ENCODE measurements at places on chromosomes 12 and 14.

GRCh38 chr14:92373336-92373735 is 50.4 kb downstream of the SLC24A4 start:
- no peak for DNase-seq

DNA sequence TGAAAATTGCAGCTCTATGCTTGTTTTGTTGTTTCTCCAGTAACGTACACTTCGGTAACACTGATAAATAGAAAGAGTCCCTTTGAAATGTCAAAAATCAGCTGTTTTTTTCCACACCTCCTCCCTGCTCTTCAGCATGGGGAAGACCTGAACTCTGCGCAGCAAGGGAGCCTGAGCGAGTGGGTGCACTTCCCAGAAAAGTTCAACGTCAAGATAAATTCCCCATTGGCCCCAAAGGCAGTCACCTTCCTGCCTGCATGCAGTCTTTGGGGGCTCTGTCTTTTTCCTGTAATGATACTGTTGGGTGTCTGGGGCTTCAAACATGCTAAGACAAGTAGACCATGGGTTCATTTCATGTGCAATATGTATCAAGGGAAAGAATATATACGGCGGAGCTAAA is 8.8 kb upstream of the FOXG1 start:
- no peak for DNase-seq

GRCh38 chr12:4114986-4115385 is 158.6 kb upstream of the CCND2 start:
- no peak for DNase-seq

GRCh38 chr12:48422060-48422459 is 50.3 kb upstream of the ANP32D start:
- peak; percentile 67 for DNase-seq

GRCh38 chr12:110688446-110689280 is at the start of gene HVCN1:
Gene HVCN1 (minus strand): TSS chr12:110689115. CDS start chr12:110683245, 5,870 bp downstream.
- DNase-seq, result no peak

- DNase-seq, result no peak
Observed at GRCh38 chr14:90424075-90424474, 27.2 kb downstream of the CALM1 start.

DNA sequence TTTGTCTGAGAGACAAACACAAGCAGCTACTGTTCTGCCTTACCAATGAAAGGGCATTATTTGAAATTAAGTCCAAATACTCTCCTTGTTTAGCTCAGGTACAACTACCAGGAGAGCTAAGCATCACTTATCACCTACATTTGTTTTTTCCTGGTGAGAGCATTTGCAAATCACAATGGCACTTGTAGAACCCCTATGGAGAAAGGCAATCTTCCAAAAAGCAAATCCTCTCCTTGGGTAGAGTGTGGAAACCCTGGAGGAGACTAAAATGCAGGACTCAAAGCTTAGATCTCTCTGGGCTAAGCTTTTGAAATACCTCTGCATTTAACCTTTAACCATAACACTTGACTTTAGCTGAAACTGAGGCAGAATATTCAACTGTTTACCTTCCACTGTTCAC is 20.8 kb downstream of the GTSF1 start:
- no peak for DNase-seq

DNA sequence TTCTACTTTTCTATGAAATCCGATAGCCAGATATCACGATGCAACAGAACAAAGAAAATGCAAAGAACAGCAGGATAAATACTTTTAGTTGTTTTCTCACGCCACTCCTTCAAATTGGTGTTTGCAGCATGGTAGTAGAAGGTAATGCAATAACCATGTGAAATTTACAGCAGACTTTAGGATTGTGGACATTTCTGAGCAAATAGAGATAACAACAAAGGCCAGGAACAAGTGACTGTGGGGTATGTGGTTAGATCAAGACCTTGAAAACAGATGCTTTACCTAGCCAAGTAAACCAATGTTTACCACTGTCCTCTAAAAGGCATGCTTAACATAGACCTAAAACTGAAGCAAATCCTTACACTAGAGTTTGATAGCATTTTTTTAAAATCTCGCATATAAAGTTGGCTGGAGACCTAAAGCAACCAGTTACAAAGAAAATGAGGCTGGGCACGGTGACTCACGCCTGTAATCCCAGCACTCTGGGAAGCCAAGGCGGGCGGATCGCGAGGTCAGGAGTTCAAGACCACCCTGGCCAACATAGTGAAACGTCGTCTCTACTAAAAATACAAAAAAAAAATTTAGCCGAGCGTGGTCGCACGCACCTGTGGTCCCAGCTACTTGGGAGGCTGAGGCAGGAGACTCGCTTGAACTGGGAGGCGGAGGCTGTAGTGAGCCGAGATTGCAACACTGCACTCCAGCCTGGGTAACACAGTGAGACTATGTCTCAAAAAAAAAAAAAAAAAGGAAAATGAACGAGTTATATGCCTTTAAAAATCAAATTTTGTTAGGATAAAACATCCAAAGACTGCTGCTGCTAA is 123.2 kb upstream of the FOXN3 start:
- DNase-seq, result no peak

GRCh38 chr14:32102152-32102787 is 25.2 kb downstream of the ARHGAP5 start:
- DNase-seq, result no peak

DNA sequence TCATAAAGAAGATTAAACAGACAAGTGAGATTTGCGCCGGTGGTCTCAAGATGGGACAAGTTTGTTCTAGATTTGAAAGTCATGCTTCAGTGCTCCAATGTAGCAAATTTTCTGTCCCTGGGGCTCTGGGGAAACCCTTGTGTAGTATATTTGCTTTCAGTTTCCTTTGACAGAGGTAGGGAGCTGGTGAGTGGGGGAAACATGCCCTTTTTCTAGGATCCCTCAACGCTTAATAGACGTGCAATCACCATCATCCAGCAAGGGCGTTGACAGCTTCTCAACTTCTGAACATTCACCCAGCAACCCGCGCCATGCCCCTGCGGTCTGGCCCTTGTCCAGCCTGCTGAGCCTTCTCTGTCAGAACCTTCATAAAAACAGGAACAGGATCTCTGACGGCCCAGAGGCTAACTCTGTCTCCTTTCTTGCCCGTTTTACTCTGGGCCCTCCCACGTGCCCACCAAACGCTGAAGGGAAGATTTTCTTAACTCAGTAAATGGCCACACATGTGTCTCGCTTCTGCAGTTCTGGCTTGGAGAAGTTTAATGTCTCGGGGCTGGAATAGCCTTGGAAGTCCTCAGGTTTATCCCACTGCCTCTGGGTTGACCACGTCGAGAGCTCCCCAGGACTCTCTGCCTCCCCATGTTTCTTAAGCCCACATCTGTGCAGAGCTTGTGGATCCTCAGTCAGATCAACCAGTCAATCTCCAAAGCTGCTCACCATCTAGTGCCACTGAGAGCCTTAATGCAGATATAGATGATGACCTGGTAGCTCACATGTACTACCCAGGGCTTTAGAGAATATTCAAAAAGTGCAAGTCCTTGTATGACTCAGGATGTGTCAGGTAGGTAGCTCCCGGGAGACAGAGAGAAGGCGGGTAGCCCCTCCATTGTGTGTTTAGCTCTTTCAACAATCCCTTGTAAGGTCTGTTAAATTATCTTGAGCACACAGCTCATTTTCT is 58.1 kb upstream of the CCND2 start:
- no peak for DNase-seq

GRCh38 chr14:55446127-55446736 is 5.8 kb upstream of the TBPL2 start:
- peak; percentile 52 for DNase-seq

GRCh38 chr12:76569685-76570604 is 10.4 kb upstream of the OSBPL8 start:
- no peak for DNase-seq

- DNase-seq, result no peak
Observed at GRCh38 chr12:49347311-49348193, 864 bp downstream of the DNAJC22 start.

- DNase-seq, result no peak
Observed at GRCh38 chr12:51692016-51692415, 101.0 kb downstream of the SCN8A start.

GRCh38 chr12:57110104-57111030 is 795 bp downstream of the STAT6 start:
- no peak for DNase-seq

GRCh38 chr12:46839964-46840363 is 14.2 kb upstream of the SLC38A4 start:
- no peak for DNase-seq

GRCh38 chr12:115451780-115452736 is 768.1 kb upstream of the TBX3 start:
- no peak for DNase-seq

DNA sequence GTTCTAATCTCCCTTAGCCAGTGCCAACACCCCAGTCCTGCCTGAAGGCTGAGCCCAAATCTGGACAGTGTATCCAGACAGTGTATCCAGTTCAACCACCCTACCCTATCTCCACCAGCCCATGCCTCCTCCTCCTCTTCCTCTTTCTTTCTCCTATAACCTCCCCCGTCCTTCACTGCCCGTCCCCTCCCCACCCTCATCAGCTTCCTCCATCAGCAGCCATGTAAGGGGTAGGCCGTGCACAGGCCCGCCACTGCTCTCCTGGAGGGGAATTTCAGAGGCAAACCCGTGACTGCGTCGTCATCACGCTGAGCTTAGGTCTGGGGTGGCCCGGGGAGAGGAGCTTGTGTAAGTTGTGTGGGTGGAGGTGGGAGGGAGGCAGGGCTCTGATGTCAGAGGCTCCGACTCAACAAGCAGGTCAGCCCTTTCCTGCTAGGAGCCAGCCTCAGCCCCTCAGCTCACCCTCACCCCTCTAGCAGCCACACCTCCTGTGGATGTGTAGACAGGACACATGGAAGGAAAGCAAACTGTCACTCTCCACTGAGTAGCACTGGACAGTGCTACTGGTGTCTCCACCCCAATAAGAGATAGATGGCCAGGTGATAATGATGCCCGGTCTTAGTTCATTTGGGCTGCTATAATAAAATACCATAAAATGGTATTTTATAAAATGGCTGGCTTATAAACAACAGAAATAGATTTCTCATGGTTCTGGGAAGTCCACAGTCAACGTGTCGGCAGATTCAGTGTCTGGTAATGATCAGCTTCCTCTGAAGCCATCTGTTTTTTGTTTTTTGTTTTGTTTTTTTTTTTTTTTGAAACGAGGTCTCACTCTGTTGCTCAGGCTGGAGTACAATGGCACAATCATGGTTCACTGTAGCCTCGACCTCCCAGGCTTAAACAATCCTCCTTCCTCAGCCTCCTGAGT is 50.5 kb downstream of the IRF2BPL start:
- no peak for DNase-seq

DNA sequence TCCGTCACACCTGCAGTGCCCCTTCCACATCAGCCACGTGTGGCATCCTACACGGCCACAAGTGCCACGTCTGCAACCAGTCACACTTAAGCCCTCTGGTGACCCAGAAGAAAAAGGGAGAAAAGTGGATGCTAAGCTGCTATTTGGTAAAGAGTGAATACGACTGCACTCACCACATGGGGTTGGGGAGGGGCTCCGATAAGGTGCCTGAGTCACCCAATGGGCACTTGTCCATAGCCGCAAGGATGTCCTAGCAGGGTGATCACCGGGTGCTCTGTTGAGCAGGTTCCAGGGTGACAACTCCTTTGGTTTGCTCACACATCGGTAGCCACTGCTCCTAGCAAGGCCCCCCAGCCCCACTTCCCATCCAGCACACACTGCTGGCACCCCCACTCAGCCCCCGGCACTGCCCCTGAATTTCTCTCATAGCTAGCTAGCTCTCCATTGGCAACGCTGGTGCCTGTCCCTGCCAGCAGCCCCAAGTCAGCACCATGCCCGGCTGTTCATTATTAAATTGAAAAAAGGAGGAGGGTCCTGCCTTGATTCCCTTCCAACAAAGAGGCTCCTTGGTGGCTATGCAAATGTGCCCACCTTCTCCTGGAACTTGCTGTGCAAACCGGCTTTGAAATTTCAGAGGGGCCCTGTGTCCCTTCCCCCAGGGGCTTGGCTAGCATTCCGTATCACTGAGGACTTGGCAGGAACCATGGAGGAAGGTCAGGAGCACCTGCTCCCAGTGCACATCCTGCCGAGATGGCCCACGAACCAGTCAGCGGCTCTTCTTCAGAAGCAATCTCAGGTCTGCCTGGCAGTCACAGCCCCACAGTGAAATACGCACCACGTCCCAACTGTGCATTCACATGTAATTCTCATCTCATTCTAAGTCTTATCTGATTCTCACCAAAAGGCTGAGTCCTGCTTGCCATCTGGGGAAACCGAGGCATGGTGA is 227.7 kb upstream of the DIO3 start:
- DNase-seq, result no peak

DNA sequence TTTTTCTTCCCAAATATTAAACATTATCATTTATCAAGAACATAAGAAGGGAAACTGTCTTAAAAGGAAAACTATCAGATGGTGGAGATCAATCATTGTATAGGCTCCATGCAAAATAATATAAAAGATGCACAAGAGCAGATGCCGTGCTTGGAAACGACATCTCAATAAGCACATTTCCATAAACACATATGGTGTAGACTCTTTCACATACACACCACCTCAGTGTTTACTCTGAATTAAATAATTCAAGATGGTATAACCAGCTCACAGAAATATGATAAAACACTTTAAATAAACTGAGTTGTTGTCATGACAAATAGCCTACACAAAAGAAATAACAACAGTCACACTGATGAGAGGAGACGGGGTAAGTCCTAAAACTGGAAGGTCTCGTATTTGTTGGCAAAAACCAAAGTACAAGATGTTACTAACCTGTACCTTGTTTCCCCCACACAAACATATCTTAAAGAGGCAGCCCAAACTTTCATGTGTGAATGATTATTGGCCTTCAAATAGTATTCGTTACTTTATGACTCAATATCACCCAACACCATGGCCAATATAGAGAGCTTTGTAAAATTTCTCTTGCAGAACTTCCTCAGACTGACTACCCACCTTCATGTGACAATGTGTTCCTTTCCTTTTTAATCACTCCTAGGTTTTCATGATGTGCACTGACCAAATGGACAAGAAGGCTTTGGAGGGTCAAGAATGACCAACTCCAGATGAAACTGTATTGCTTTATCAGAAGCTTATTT is 48.6 kb upstream of the TMPO start:
- no peak for DNase-seq

- peak; percentile 8 for DNase-seq
Observed at GRCh38 chr12:101414533-101415119, 7.1 kb upstream of the ARL1 start.

GRCh38 chr12:69513297-69513696 is 43.1 kb downstream of the FRS2 start:
- DNase-seq, result no peak

DNA sequence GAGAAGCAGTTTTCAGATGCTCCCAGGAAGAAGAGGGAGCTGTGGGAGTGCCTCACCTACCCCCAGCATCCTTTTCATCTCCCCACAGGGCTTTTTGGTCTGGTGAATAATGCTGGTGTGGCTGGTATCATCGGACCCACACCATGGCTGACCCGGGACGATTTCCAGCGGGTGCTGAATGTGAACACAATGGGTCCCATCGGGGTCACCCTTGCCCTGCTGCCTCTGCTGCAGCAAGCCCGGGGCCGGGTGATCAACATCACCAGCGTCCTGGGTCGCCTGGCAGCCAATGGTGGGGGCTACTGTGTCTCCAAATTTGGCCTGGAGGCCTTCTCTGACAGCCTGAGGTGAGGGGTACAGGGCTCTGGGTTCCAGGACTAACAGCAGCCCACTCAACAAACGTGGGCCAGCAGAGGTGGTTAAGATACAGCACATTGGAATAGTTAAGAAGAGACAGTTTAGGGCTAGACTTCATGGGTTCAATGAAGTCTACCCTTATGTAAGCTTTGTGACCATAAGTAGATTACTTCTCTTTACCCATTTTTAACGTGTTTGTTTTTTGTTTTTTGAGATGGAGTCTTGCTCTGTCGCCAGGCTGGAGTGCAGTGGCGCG is 1.5 kb downstream of the RDH5 start:
- DNase-seq, result no peak

GRCh38 chr14:99272899-99273765 is 1.1 kb upstream of the BCL11B start:
- DNase-seq, result no peak

- no peak for DNase-seq
Observed at GRCh38 chr14:76446486-76446885, 70.5 kb downstream of the ESRRB start.

Measured in pulmonary artery endothelial cell (primary cell).